ENCODE measurements at places on chromosomes 3 and 15.

GRCh38 chr3:175422744-175423143 is 563.6 kb downstream of the NAALADL2 start:
- no peak for DNase-seq

GRCh38 chr15:36815786-36816185 is 236.4 kb downstream of the CDIN1 start:
- no peak for DNase-seq

DNA sequence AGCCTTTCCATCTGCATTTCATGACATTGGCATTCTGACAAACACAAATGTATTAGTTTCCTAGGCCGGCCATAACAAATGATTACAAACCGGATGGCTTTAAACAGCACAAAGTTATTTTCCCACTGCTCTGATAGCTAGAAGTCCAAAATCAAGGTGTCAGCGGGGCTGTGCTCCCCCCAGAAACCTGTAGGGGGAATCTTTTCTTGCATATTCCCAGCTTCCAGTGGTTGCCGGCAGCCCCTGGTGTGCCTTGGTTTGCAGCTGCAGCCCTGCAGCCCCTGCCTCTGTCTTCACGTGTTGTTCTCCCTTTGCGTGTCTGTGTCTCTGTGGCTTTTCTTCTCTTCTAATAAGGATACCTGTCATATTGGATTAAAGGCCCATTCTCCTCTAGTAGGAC is 79.0 kb upstream of the CDV3 start:
- DNase-seq = peak; percentile 65

DNA sequence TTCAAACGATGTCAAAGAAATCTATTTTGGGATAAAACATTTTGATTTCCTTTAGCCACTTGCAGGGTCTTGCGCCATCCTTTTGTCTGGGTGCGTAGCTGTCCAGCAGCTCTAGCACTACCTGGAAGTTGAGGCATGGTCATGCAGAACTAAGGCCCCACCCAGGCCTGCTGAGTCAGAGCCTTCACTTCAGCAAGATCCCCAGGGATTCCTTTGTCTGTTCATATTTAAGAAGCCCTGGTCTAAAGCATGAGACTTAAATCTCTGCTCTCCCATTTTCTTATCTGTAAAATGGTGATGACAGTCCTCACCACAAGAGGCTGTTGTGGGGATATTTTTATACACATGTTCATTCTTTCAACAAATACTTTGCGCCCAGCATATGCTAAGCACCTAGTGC is 99.0 kb upstream of the CTDSPL start:
- no peak for DNase-seq

GRCh38 chr3:120171134-120171873 is 77.1 kb upstream of the GSK3B start:
- no peak for DNase-seq

DNA sequence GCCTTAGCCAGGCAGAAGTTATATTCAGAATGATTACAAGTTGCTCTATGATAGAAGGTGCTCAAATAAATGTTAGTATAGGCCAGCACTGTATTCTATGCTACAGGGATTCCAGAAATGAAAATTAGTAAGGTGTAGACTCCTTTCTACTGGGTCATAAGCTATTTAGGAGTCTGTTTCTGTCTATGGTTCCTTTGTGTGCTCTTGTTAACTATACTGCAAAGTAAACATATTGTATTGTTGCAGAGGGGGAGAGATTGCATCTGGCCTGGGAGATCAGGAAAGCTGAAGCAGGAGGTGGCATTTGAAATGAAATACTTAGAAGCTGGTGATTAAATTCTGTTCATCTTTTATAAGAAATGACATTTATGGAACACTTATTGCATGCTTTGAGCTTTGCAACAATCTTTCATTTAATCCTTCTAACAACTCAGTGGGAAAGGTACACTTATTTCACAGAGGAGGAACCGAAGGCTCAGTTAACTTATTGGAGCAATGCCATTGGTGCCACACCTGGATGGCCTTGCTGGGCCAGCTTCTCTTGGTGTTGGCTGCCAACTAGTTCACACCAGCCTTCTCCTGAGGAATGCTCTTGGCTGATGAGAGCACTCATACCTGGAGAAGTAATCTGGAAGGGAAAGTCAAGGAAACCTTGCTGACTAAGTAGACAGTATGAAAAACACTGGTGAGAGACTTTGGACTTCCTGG is 39.1 kb downstream of the ABHD5 start:
- no peak for DNase-seq

DNA sequence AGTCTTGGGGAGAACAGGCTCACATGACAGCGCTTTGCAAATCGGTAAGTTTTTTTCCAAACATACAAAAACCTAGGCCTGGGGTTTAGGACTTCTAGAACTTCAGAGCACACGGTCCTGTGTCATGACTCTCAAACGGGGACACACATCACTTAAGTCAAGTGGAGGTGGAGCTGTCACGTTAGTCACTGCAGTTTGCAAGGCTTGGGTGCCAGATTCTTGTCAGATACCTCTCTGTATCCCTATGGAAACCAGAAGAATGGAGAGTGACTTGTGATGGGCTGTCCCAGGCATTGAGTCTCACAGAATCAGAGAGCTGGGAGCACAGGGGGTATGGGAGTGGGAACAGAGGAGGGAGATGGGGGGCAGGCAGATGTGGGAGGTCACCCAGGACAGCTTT is 64.8 kb downstream of the DUT start:
- no peak for DNase-seq

DNA sequence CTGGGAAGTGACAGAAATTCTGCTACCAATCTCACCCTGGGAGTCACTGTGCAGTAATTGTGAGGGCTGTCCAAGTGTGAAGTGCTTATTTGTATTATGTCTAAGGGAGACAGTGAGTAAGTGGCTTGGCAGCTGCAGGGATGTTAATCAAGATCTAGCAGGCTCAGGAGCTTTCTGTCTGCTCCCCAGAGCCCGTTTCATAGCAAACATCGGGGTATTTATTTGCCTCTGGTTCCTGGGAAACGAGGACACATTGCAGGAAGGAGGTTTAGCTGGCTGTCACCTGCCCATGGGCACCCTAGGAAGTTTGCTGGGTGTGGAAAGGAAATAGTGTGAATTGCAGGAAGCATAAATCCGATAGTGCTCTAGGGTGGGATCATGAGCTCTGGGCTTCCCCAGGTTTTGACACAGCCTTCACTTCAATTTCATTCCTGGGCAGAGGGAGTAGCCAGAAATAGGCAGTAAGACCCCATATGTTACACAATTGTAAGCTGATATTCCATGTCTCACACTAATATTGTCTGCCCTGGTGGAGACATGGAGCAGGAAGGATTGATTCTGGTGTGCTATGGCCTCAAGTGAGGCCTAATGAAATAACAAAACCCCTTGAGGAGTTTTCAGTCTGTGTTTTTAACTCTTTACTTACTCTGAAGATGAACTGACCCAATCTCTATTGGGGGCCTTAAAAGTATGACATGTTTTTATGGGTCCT is 74.1 kb upstream of the MITF start:
- DNase-seq = peak; percentile 87

DNA sequence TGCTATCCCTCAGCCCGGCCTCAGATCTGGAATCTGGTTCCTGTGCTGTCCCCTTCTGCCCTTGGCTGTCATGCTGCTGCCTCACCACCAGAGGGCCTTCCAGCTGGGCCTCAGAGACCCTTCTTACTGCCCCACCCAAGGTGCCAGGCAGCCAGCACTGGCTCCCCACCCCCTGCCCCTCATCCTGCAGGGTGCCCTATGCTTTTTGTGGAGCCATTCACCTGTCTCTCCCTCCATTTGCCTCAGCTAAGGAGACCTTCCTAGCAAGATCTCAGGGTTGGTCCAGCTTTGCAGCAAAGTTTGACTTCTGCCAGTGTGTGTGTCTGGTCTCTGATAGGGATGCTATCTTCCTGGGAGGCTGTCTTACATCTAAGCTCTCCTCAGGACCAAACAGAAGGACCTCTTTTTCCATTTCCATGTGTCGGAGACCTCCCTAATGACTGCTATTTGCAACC is 1.9 kb upstream of the VWA5B2 start:
- DNase-seq = peak; percentile 53

GRCh38 chr3:139157161-139157932 is 112.7 kb upstream of the PRR23C start:
- DNase-seq = no peak

GRCh38 chr15:75197062-75197630 is 4.5 kb upstream of the C15orf39 start:
- DNase-seq = no peak

- no peak for DNase-seq
Observed at GRCh38 chr3:4935347-4935746, 43.9 kb upstream of the BHLHE40 start.

- DNase-seq = peak; percentile 36
Observed at GRCh38 chr3:65436580-65436979, 602.1 kb downstream of the MAGI1 start.

- DNase-seq = peak; percentile 58
Observed at GRCh38 chr3:186971578-186971977, 41.3 kb downstream of the ST6GAL1 start.

GRCh38 chr15:78319588-78319987 is 20.2 kb upstream of the SKIC8 start:
- no peak for DNase-seq

GRCh38 chr3:169663951-169664820 is 674 bp upstream of the MECOM start:
- peak; percentile 36 for DNase-seq

GRCh38 chr3:148455098-148455497 is 242.6 kb upstream of the AGTR1 start:
- no peak for DNase-seq

DNA sequence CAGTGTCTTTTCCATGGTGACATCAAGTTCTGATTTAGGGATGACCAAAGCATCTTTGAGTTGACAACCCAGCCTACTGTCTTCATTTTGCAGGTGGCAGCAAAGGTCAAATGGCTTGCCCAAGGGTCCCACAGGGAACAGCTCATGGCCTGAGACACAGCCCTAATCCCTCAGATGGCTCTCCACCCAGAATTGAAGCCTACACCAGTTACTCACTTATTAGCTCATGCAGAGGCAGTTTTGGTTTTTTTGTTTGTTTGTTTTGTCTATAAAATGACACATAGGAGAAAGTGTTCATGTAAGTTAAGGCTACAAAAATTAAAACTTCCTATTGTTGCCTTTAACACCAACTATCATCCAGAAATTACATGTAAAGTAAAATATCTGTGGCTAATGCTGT is 167.9 kb downstream of the OSBPL10 start:
- DNase-seq = no peak

- no peak for DNase-seq
Observed at GRCh38 chr3:94513600-94513999, 450.7 kb downstream of the NSUN3 start.

- DNase-seq = no peak
Observed at GRCh38 chr3:171225708-171226107, 199.2 kb upstream of the SLC2A2 start.

DNA sequence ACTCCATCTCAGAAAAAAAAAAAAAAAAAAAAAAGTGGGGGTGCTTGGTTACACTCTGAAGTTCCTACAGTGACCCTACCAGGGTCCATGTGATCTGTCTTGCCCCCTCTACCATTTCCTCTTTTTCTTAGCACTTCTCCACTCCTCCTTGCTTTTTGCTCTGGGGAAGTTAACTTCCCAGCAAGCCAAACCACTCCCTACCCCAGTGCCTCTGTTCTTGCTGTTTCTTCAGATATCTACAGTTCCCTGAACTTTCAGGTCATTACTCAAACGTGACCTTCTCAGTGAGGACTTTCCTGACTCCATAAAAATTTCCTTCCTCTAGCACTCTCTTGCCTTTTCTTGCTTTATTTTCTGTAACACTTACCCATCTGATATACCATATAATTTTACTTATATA is 61.1 kb upstream of the GCNT3 start:
- no peak for DNase-seq

DNA sequence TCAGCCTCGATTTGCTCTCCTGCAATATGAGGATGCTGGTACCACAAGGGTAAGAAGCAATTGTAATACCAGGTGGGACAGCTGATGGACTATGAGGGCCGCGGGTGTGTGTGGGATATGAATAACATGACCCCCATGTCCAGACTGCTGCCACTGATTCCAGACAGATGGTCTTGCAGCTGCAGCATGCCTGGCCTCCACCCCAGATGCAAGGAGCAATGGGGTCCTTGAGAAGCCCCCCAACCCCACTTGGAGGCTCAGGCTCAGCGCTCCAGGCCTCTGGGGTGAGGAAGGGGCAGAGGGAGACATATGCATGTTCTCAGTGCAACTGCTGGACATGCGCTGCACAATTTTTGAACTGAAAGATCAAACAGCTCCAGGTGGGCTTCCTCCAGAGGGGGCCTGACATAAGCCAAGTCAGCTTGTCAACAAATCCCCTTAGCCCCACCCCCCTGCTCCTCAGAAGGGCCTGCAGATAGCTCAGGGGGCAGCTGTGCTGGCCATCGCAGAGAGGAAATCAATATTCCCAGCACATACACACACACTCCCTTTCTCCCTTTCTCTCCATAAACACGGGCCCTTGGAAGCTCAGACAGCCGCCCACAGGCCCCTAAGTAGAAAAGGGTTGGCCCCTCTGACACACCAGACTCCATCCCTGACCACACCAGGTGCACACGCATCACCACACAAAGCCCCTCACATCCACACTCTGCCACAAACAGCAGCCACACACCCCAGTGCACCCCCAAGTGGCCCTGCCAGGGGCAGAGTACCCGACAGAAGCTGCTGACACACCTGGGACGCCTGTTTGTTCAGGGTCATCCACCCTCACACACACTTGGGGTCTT is 107.0 kb downstream of the IQSEC1 start:
- no peak for DNase-seq

Data from lung microvascular endothelial cell (primary cell).